ENCODE measurements at places on chromosomes 4 and X.

DNA sequence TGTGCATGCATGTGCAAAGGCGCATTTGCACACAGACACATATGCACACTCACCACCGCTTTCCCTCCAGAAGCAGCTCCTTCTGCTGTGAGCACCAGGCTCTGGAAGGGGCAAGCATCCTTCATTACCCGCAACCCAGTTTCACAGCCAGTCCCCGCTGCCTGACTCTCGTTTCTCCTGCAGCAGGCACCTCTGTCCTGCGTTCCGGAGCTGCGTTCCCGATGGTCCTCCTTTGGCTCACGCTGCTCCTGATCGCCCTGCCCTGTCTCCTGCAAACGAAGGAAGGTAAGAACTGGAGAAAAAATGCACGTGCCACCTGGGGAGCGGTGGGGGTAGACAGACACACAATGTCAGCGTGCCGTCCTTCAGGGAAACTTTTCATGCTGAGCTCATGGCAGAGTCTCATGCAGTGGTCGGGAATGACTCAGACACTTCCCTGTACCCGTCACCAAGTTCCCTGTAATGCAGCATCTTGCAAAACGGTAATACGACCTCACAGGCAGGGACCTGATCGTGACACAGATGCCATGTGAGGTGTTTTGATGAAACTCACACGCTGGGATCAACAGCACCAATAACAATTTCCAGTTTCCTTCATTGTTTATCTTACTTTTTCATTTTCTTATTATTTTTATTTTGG is 5.1 kb downstream of the IL3RA start:
- no peak for DNase-seq

DNA sequence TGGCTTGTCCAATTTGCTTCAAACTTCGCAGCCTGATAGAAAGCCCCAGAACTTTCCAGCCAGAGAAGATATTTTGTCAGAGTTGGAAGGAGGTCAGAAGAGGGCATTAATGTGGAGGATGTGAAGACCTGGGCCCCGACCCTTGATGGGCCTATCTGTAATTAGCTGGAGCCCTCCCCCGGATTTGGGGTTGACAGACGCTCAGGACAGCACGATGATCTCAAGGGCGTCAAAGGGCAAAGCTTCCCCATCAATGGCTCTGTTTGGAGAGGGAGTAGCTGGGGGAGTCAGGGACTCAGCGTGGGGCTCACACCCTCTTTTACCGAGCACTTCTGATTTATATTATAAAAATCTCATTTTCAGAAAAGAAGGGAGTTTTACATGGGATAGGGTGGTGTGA is 59.0 kb upstream of the PPP2R3B start:
- DNase-seq, result no peak

DNA sequence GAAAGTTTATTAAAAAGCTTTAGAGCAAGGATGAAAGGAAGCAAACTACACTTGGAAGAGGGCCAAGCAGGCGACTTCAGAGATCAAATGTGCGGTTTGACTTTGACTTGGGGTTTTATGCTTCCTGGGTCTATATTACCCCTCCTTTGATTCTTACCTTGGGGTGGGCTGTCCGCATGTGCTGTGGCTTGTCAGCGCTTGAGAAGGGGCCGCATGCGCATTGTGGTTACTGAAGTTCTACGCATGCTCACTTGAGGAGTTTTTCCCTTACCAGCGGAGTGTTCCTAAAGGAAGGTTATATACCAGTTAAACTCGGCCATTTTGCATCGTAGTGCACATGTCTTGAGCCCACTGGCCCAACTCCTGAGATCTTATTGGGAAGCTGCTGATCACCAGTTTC is 9.9 kb downstream of the ZNF157 start:
- peak; percentile 33 for DNase-seq

- no peak for DNase-seq
Measured at GRCh38 chr4:166012129-166013030, 139.3 kb downstream of the TLL1 start.

GRCh38 chr4:99720206-99720605 is 62.6 kb upstream of the C4orf54 start:
- DNase-seq, result no peak

DNA sequence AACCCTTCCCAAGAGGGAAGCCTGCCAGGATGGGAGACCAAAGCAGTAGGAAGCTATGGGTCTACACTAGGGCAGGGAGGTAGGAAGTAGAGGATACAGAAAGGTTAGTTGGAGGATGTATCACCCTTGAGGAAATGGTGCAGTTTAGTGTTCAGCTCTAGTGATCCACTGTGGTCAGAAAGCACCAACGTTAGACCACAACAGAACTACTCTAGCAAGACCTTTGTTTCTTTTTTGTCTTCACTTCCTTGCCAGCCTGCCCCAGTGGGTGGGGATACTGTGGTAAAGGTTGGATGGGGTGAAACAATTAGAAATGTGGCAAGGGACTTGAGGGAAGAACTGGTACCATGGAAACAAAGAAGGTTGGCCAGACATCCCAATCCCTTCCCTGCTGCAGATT is 83.3 kb downstream of the DDIT4L start:
- no peak for DNase-seq

DNA sequence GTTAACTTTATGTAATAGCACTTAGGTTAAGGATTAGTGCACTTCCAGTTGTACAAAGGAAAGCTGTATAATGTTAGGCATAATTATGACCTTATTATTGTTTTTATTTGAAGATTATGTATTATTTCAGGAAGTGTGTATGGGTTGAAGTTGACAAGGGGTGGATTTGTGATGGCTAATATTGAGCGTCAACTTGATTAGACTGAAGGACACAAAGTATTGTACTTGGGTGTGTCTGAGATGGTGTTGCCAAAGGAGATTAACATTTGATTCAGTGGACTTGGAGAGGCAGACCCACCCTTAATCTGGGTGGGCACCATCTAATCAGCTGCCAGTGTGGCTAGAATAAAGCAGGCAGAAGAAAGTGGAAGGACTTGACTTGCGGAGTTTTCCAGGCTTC is 127.3 kb downstream of the PPARGC1A start:
- no peak for DNase-seq
